NCI-H1436 treated with DMSO at 0.1 percent for 48 hours (cell line): ENCODE measurements at places on chromosomes 3 and 15.

DNA sequence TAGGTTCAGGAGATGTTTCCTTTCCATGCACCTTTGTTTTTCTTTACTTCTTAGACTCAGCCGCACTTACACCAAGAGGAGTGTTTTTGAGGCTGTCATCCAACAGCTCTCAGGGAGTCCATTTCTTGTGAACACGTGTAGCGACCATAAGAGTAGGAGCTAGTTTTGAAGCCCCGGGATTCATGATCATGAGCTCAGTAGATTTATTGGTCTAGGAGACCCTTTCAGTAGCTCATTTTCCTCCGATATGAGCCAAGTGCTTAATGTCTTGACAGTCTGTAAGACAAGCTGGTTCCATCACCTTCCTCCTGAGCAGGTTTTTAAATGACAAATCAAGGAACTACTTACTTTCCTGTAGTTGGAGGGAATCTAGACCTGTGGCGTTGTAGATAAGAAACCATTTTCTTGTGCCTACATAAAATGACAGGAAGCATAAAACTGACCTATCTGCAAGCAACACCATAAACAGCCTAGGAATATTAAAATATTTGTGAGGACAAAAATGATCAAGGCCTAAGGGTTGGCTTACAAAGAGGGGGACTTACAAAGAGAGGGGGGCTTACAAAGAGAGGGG lies 172.6 kb upstream of the BHLHE40 start:
- DNase-seq: no peak

DNA sequence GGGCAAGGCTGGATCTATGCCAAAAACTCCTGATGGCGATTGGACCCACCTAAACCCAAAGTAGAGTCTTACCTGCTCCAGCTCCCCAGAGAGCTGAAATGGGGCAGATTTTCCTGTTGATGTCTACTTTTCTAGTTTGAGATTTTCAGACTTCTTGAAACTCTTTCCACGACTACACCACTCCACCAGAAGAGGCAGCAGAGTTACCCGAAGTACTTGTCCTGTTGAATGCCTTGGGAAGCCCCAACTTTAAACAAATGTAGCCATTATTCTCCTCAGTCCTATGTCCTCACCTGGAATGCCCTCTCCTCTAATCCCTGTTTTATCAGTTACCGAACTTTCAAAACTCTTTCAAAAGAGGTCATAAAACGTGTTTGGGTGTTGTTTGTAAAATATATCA lies 843.8 kb downstream of the VGLL3 start:
- no peak for DNase-seq

GRCh38 chr3:97689962-97690361 lies 74.6 kb upstream of the ARL6 start:
- no peak for DNase-seq

DNA sequence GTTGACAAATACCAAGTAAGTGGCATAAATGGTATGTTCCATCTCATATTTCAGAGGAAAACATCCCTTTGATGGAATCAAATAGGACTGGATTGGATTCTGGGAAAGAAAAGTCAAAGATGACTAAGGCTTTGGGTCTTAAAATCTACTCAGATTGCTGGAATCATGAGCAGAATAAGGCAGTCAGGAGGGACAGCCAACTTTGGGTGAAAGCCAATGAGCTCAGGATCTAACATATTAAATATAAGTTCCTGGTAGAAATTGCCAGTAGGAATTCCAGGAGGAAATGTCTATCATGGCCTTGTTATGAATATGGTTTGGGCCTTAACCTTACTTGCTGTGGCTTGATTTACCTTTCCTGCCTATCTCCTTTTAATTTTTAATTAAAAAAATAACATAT lies 55.3 kb downstream of the ISL2 start:
- no peak for DNase-seq

GRCh38 chr15:26590676-26591075 lies 182.2 kb downstream of the GABRB3 start:
- no peak for DNase-seq

DNA sequence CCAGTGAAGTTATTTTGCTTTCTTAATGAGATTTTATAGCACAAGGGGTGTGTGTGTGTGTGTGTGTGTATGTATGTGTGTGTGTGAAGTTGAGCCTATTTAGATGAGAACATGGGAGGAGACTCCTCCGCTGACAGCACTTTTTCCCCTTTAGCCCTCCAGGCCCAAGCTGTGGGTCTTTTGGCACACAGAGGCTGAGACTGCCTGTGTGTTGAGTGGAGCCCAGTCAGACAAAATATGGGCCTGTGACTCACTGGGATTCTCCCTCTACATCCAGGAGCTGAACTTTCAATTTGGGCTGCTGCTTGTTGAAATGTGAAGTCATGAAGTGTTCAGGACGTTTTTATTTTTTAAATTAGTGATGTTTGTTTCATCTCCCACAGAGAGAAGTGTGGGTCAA lies 108.0 kb downstream of the MFSD1 start:
- no peak for DNase-seq

GRCh38 chr3:159586571-159587202 lies 401.9 kb upstream of the IL12A start:
- DNase-seq: no peak

DNA sequence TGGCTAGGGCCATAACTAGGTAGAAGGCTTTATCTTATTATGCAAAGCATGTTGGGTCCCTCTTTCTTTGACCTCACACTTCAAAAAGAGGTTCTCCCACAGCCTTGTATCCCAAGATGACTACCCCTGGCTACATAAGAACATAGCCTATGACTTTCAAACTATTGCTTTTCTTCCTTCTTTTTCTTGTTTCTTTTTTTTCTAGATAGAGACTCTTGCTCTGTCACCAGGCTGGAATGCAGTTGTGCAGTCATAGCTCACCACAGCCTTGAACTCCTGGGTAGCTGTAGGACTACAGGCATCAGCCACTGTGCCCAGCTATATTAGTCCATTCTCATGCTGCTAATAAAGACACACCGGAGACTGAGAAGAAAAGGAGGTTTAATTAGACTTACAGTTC lies 47.2 kb downstream of the DIPK2A start:
- DNase-seq: no peak

DNA sequence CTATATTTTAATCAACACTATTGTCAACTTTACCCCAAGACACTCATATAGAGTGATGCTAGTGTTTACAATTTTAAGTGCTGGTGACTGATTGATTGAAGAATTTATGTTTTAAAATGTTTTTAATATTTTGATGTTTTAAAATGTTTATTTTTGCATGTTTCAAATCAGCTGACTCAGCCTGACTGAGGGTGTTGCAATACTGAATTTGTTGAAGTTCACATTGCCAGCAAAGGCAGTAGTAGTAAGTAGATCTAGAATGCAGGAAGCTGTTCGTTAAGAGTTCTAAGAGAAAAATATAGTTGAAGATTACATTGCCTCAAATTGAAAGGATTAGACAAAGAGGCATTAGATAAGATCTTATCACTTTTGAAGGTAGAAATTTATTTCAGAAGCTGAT lies 977.6 kb downstream of the IGSF11 start:
- no peak for DNase-seq

GRCh38 chr3:11290743-11291680 lies 18.8 kb downstream of the ATG7 start:
- no peak for DNase-seq

GRCh38 chr15:80878242-80878866 lies 99.2 kb downstream of the CEMIP start:
- no peak for DNase-seq

- DNase-seq: no peak
Observed at GRCh38 chr15:89361451-89362202, 27.0 kb upstream of the POLG start.

DNA sequence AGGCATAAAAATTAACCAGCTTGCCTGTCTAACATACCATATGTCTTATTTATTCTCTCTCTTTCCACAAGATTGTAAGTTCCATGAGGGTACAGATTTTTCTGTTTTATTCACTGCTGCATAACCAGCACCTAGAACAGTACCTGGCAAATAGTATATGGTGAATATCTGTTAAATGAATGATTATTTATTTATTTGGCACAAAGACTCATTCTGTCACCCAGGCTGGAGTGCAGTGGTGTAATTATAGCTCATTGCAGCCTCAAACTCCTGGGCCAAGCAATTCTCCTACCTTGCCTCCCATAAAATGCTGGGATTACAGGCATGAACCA lies 24.9 kb downstream of the DENND4A start:
- DNase-seq: no peak

DNA sequence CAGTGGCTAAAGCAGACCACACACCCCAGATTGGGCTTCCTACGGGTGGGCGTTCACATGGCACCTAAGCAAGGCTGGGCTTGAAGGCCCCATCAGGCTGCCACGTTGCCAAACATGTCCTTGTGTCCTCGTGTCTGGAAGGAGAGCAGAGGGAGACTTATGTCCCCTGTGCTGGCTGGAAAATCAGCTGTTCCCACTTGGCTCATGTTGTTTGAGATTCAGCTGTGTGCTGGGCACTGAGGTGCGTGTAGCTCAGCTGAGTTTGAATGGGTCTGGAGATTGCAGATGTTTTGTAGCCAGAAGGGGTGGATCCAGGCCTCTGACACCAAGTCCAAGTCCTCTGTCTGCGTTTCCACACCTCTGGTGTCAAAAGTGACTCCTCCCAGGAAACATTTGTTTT lies 34.6 kb downstream of the RLBP1 start:
- no peak for DNase-seq

- DNase-seq: no peak
Observed at GRCh38 chr3:171132873-171133272, 106.4 kb upstream of the SLC2A2 start.

GRCh38 chr3:16994854-16995525 lies 110.2 kb downstream of the PLCL2 start:
- DNase-seq: no peak

- no peak for DNase-seq
Observed at GRCh38 chr15:46309914-46310313, 675.1 kb downstream of the SQOR start.

- DNase-seq: no peak
Observed at GRCh38 chr15:21261965-21262850, 178.1 kb downstream of the POTEB3 start.

DNA sequence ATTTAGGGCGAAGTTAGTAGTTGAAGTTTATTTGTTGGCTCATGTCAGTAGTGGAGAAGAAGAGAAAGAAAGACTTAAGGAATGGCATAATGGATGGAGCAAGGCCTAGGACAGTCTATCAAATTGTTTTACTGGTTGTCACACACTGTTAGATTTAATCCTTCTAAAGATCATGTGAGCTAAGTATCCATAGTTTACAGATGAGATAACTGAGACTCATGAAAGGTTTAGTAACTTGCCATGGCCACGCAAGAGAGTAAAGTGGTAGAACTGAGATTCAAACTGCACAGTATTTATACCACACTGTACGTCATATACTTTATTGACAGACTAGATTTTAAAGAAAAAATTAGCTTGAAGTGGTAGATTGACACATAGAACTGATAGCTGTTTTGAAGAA lies 11.4 kb downstream of the SPRED1 start:
- DNase-seq: no peak

GRCh38 chr3:59654123-59654479 lies 604.3 kb upstream of the CFAP20DC start:
- no peak for DNase-seq

- DNase-seq: no peak
Observed at GRCh38 chr3:127789990-127790881, 32.1 kb downstream of the MGLL start.

- DNase-seq: no peak
Observed at GRCh38 chr3:113867506-113867905, 28.9 kb downstream of the GRAMD1C start.

GRCh38 chr3:172846103-172846561 lies 95.6 kb downstream of the ECT2 start:
- no peak for DNase-seq
